ENCODE measurements at places on chromosomes 2 and 18.

DNA sequence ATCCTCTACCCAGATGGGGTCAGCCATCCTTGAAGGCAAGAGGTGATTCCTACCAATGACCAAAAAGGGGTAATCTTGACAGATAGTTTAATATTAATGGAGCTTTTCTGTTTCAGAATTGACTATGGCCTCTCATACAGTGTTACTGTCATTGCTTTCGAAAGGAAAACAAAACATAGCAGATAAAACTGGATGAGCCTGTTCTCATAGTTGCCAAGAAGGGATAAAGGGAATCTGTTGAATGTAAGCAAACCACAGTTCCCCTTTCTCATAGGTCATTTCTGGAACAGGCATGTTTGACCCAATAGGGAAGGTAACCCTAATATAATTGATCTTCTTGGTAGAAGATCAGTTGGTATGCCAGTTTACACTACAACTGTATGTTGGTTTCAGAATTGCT lies 1.6 kb downstream of the RAB27B start:
- peak; percentile 28 for DNase-seq

- DNase-seq, result no peak
Measured at GRCh38 chr2:96265349-96265839, 403 bp downstream of the TMEM127 start.

DNA sequence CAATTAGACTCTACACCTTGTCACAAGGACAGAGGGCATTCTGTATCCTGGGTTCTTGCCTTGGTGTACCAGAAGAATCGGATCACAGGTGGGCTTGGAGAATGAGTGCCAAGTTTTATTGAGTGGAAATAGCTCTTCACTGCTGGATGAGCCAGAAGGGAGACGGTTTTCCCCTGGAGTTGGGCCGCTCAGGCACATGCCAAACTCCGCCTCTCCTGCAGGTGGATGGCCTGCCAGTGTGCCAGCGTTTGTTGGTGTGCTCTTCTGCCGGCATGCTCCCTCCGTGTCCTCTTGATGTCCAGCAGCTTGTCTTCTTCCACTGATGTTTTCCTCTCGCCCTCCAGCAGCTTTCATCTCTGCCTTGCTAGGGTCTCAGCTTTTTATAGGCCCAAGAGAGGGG lies 115.5 kb upstream of the RAB27B start:
- peak; percentile 41 for DNase-seq

DNA sequence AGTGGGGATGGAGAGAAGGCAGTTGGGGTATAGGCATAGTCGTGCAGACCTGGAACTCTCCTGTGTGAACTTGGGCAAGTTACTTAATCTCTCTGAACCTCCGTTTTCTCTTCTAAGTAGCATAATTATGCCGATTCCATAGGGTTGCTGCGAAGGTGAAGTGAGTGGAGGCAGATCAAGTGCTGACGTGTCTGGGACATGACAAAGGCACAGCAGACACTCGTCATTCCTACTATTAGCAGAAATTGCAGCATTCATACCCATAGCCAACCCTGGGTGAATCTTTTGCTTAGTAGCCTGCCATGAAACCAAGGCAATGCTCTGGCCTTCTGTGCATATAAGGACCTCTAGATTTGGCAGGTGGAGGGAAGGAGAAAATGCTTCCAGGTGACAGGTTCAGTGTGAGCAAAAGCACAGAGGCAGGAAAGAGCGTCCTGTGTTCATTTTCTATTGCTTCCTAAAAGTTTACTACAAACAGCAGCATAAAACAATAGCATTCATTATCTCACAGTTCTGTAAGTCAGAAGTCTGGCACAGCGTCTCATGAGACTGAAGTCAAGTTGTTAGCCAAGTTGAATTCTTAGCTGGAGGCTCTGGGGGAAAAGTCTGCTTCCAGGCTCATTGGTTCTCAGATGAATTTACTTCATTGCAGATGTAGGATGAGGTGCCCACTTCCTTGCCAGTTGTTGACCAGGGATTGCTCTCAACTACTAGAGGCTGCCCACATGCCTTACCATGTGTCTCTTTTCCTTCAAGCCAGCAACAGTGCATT lies 77.8 kb downstream of the CTIF start:
- DNase-seq, result no peak

- DNase-seq, result no peak
Measured at GRCh38 chr18:51654488-51655326, 457.2 kb upstream of the MEX3C start.

DNA sequence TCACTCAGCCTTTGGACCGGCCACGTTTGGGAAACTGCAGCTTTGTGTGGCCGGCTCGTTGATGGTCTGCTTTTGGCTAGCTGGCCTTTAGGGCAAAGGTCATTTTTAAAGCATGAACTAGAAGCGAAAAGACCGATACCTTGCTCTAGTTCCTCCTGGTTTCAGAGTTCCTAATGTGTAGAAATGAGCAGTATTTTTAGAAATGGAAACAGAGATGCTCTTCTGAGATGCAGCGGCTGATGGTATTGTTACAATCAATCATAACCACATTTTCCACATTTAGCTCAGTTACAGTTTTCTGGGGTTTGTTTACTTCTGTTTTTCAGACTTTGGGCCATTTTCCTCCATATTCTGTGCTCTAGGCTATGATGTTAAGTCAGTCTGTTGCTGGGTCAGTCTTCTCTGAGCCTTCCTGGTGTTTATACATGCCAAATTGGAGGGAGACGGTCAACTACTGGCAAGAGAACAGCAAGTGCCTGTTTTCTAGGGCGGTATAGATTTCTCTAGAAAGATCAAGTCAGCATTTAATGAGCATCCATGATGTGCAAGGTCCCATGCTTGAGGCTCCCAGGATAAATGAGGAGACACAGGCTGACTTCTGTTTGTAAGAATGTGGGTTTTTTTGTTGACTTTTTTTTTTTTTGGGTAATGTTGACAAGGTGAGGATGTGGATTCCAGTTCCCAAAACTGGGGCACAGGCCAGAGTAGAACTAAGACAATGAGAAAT lies 28.0 kb downstream of the RNF144A start:
- DNase-seq, result no peak

- DNase-seq, result no peak
Measured at GRCh38 chr2:108972663-108973062, 16.4 kb downstream of the EDAR start.

Measured in MCF 10A (cell line).